ENCODE measurements at places on chromosomes 16 and 17. TPM values are rescaled to one million over a fixed set of nuclear protein-coding genes. Genes with fewer than 3 reads are reported as not detected.

Gene RTN4RL1
- total RNA-seq, result 5.2 TPM

Gene EPN2
- total RNA-seq, result 56.1 TPM

Gene MT1M
- 11.8 TPM for total RNA-seq

Gene GNAO1
- 16.2 TPM for total RNA-seq

Gene C16orf54
- total RNA-seq, result 3.1 TPM

Gene TPSD1
- not detected for total RNA-seq

Gene GLIS2
- total RNA-seq, result 72.6 TPM

Gene ITGAX
- total RNA-seq, result 25.0 TPM

Gene SPATA2L
- total RNA-seq, result 9.1 TPM

DNA sequence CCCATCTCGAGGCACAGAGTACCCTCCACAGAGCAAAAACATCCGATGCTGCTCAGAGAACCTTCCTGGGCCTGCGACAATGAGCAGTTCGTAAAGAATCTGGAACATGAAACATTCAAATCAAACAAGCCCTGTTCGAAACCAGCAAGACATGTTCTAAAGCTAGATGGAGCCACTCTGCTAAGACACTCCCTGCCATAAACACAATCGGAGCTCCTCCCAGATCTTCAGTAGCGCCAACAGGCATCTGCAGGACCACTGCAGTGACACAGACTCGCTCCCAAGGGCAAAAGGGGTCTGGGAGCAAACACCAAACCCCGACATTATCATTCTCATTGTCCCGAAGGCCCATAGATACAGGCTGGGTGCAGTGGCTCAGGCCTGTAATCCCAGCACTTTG is 108.7 kb downstream of the ZFHX3 start:
- no peak for DNase-seq

DNA sequence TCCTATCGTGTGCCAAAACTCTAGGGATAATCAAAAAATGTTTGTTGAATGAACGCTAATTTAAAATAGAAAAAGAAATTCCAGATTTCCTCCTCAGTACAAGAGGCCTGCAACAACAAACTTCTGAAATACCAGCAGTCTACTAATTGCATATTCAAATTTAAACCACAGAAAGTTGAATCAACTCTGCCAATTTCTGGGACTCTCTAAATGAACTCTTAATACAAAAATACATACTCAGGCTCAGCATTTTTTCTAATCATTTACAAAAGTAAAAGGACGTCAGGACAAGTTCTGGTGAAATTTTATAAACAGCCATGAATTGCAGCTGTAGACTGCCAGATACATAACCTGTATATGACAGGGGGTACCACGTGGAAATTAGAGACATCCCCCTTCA is 49.0 kb downstream of the KANSL1 start:
- no peak for DNase-seq

DNA sequence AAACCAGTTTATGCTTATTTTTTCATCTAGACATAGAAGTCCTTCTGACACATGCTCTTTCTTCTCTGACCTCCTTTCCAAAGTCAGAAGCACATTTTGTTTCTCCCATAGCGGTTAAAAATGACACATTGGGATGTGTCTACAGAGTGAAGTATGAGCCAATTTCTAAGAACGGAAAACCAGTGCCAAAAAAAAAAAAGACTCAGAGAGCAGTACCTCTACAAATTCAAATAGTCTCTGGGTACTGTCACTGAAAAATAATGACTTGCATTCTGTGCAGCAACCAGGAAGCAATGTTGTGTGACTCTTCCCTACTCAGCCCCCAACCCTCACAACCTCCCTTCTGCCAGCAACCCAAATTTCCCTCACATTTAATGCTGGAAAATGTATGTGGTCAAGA is 145.5 kb upstream of the PMFBP1 start:
- DNase-seq, result no peak

GRCh38 chr16:82259731-82260130 is 89.7 kb upstream of the MPHOSPH6 start:
- DNase-seq, result no peak

DNA sequence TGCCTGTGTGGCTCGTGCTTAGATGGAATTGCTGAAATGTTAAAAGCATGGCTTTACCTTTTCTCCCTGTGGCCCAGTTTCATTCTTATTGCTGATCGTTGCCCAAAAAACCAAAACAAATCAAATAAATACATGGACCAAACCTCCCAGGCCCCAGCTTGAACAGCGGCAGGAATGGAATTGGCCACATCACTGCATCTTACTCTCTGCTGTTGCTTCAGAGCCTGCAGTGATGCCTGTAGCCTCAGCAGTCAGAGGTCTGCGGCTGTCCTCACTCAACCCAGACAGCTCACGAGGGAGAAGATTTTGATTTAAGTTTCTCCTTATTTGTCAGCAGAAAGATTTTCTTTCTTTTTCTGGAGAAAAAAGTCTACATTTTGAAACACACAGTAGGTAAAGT is 91.5 kb downstream of the NPIPB11 start:
- no peak for DNase-seq

GRCh38 chr16:53849994-53850393 is 146.0 kb downstream of the FTO start:
- no peak for DNase-seq

GRCh38 chr16:66576296-66576695 is 3.0 kb upstream of the CMTM2 start:
- DNase-seq, result no peak

DNA sequence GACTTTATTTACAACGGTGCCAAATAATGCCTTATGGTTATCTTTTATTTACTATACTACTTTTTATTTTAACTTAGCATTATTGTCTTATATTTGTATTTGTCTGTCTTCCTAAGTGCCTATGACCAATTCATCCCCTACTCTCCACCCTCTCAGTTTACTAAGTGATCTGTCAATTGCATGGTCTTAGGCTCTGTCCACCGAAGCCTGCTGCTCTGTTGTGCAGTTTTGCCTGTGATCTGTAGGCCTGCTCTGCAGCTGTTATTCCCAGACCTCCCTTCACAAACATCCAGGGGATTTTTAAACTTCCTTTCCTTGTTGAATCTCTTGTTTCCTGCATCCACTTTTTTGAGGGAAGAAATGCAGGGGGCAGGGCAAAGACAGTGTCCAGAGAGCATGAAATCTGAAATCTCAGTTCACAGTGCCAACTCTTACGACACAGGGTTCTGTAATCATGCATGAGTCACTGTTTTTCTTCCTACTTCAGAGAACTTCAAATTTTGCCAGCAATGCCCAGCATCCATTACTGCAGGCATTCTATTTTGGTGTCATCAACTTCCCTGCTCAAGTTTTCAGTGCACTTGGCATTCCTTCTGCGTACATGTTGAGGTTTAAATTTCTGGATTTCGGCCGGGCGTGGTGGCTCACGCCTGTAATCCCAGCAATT is 11.4 kb downstream of the SLFN5 start:
- peak; percentile 69 for DNase-seq

DNA sequence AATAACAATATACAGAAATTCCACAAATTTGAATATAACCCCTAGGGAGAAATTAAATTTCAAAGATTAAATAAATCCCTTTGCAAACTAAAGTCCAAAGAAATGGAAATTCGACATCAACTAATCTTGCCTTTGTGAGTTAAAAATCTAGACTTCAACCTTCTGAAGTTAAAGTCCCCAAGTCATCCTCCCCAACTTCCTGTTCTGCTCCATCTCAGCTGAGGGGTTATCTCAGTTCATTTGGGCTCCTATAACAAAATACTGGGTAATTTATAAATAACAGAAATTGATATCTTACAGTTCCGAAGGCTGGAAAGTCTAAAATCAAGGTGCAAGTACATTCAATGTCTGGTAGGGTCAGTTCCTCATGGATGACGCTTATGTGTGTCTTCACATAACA is 22.8 kb upstream of the KDM6B start:
- DNase-seq, result no peak

DNA sequence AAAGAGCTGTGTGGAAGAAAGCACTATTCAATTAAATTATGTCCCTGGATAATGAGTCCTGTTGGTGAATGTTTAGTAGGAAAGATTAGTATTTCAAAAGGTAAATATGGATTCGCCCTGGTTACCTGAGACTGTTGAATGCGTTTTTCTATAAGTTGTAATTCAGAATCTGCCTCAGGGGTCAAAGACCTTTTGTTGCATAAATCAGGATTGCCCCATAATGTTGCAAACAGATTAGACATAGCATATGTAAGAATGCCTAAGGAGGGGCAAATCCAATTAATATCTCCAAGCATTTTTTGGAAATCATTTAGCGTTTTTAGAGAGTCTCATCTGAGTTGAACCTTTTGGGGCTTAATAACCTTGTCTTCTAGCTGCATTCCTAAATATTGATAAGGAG is 70.1 kb upstream of the ARL4D start:
- DNase-seq, result no peak

- DNase-seq, result no peak
Observed at GRCh38 chr16:68873635-68874471, 30.5 kb downstream of the TANGO6 start.

DNA sequence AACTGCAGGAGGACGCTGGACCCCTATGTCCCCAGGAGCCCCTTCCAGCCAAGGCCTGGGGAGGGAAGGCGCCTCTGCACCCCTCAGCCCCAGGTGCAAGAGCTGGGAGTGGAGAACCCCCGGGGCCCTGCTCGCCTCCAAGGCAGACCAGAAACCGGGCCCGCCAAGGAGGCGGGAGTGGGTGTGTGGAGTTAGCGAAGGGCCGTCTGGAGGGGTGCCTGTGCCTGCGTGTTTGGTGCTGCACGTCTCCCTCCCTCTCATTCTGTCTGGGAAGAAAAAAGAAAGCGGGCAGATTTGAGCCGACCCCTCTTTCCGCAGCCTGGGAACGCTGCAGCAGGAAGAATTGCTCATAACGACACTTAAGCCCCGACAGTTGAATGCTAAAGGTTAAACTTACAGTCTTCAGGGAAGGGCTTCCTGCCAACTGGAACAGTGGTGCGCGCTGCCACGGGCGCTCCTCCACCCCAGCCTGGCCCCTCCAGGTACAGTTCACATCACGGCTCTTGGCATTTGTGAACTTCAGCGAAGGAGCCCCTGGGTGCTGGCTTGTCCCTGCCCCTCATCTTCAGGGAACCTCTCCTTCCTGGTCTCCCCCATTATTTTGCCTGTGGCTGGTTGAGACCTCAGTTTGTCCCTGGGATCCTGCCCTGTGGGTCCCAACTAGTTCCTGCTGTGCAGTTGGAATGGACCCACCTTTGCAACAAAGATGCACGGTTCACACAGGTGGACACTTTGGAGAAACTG is 19.2 kb upstream of the ZFHX3 start:
- DNase-seq, result peak; percentile 83

GRCh38 chr17:80812362-80813088 is 179.1 kb upstream of the CHMP6 start:
- DNase-seq, result no peak

DNA sequence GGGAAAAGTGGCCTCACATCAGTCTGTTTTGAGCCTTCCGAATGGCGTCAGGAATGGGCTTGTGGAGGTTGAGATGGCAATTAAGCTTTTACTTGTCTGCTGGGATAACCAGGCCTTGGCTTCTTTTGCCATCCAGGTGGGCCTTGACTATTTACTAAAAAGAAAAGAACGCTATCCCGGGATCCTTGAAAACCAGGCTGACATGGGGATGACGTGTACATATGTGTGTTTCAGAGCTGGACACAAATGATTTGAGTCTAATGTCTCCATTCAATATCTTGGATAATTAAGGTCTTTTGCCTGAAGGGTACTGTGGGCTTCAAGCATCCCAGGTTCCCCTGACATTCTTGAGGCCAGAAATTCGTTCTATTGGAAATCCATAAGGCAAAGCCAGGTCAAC is 32.6 kb upstream of the HOXB13 start:
- no peak for DNase-seq

DNA sequence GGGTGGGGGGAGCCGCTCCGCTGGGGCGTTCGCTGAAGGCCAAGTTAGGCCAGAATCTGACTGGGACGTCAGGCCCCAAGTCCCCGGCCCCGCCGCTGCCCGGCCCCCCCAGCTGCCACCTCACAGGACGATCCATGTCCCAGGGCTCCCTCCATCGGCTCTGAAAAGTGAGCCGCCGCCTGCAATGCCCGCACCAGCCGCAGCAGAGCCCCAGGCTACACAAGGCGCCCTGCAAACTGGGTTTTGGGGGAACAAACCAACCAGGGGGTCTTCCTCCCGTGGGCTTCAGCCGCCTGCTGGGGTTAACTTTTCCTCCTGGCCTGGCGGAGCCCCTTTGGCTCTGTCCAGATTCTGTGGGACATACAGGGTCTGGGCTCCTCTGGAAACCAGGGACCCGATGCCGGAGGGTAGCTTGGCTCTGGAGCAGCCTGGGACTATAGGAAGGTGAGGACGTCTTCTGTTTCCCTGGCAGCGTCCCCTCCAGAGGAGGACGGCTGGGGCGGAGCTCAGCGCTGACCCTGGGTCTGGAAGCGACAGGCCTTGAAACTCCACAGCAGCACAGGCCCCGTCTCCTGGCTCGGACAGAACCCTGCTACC is 835 bp downstream of the NME4 start:
- DNase-seq, result peak; percentile 93

- DNase-seq, result no peak
Observed at GRCh38 chr17:27633312-27634025, 2.5 kb downstream of the LGALS9 start.

- no peak for DNase-seq
Observed at GRCh38 chr16:6510261-6510660, 822.4 kb upstream of the RBFOX1 start.

- no peak for DNase-seq
Observed at GRCh38 chr16:6341981-6342380, 990.7 kb upstream of the RBFOX1 start.

DNA sequence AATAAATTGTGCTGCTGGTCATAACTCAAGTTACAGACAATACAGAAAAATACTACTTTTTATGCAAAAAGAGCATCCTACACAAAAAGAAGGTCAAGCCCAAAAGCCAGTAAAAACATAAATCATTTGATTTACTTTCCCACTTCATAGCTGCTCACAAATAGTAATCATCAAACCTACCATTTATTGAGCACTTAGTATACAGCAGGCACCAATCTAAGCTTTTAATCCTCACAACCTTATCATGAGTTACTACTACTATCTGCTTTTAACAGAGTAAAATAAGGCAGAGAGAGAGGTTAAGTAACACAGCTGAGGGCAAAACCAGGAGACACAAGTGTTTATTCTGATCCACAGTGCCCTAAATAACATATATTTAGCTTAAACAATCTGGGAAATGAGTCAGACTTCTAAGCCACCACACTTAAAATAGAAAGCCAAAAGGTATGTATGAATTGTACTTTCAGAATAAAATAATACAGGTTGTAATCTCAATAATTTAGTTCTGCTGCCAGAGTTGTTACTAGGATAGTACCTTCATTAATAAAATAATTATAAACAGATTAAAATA is 1.7 kb upstream of the AARS1 start:
- no peak for DNase-seq

DNA sequence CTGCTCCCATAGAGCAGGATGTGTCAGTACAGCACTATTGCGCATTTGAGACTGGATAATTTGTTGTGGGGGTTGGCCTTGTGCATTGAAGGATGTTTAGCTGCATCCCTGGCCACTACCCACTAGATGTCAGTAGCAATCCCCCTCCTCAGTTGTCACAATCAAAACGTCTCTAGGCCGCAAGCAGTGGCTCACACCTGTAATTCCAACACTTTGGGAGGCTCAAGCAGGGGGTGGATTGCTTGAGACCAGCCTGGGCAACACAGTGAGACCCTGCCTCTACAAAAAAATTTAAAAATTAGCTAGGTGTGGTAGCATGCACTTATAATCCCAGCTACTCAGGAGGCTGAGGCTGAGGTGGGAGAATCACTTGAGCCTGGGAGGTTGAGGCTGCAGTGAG is 48.4 kb downstream of the CENPV start:
- no peak for DNase-seq

GRCh38 chr17:5862395-5862794 is 207.8 kb upstream of the WSCD1 start:
- no peak for DNase-seq

Measured in aorta (tissue), 5 donors.